ENCODE measurements at places on chromosomes 2 and 18. TPM values are rescaled to one million over a fixed set of nuclear protein-coding genes. Genes with fewer than 3 reads are reported as not detected.
A peak's percentile ranks its signal among the peaks of the same experiment; 100 is the strongest.

Gene APCDD1
- total RNA-seq, result 2.4 TPM

Gene HOXD1
- not detected for total RNA-seq

Gene PSME4
- total RNA-seq, result 17.9 TPM

Gene CHRNG
- not detected for total RNA-seq

Gene CCDC141
- not detected for total RNA-seq

Gene SERPINB12
- not detected for total RNA-seq

Gene PIGN
- 19.2 TPM for total RNA-seq

Gene FSHR
- not detected for total RNA-seq

Gene ERFE
- 11.1 TPM for total RNA-seq

Gene PAPOLG
- 4.2 TPM for total RNA-seq

Gene CNDP1
- not detected for total RNA-seq

Gene PAX8
- 0.69 TPM for total RNA-seq

DNA sequence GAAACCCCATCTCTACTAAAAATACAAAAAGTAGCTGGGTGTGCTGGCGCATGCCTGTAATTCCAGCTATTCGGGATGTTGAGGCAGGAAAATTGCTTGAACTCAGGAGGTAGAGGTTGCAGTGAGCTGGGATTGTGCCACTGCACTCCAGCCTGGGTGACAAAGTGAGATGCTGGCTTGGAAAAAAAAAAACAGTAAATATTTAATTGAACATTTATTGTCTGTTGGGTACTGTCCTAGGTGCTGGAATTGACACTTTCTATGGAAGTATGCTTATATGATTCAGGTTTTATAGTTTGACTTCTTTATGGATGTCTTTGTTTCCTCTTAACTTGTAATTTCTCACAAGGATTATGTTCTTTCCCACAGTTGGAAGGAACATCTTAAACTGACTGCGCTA, 633.1 kb upstream of the SETBP1 start:
- no peak for DNase-seq

- DNase-seq, result no peak
Observed at GRCh38 chr2:220779931-220780330, 792.2 kb downstream of the EPHA4 start.

GRCh38 chr18:59961070-59961469, 61.3 kb downstream of the PMAIP1 start:
- DNase-seq, result no peak

GRCh38 chr2:73823916-73824523, 4.7 kb upstream of the STAMBP start:
- no peak for DNase-seq

GRCh38 chr18:55522011-55522410, 66.0 kb downstream of the TCF4 start:
- peak; percentile 2 for DNase-seq

GRCh38 chr2:46825231-46825938, 90.2 kb downstream of the MCFD2 start:
- DNase-seq, result no peak

DNA sequence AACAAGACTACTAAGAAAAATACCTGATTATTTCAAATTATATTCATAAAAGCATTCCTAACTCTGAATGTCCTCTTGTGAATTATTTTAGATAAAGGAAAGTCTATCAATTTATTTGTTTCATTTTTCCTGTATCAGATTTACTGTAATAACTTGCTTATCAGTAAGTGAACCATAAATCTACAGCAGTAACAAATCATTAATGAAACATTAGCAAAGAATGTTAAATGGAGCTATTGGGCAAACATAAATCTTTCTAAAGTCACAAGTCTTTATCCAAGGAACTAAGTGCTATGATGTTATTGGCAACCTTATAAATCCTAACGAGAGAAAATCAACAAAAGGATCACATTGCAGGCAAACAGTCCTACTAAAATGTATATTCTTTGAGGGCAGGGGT, 897.1 kb upstream of the FSHR start:
- no peak for DNase-seq

GRCh38 chr2:108548208-108549003, 14.1 kb downstream of the LIMS1 start:
- DNase-seq, result no peak

DNA sequence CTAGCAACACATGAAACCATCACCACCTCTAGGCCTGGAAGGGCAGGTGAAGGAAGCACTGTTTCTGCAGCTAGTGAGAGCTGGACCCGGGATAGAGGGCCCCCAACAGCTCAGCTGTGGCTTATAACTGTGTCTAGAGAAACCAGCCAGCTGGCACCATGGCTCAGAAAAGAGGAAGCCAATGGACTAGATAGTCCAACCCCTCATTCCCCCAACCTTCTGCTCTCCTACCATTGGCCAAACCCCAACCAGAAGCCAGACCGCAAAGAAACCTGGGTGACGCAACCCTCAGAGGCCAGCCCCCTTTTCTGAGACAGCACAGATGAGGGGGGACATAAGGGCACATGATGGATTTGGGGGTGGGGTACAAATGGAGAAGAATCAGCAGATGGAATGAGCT, 24.3 kb downstream of the SMYD1 start:
- no peak for DNase-seq

GRCh38 chr2:240997856-240998705, at the start of gene SNED1:
Gene SNED1, plus strand, starts transcription at chr2:240998618. Its CDS starts 220 bp downstream, at chr2:240998838.
- DNase-seq, result peak; percentile 85

- peak; percentile 17 for DNase-seq
Observed at GRCh38 chr18:48195787-48196186, 213.4 kb downstream of the ZBTB7C start.

- peak; percentile 1 for DNase-seq
Observed at GRCh38 chr18:51342815-51343214, 145.3 kb upstream of the MEX3C start.

- no peak for DNase-seq
Observed at GRCh38 chr2:221477714-221478484, 94.2 kb downstream of the EPHA4 start.

DNA sequence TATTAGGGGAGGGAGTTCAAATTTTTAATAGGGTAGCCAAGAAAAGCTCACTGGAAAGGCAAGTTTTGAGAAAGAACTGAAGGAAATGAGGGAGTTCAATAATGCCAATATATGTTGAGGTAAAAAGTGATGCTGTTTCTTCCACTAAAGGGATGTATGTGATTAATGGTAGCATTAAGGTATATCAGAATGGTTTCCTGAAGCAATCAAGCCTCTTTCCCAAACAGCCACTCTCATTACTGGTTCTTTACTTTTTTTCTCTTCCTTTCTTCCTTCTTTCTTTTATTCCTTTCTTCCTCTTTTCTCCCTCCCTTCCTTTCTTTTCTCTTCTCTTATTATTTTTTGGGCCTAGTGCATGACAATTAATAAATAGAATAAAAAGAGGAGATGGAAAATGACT, 433.5 kb downstream of the SATB2 start:
- no peak for DNase-seq

DNA sequence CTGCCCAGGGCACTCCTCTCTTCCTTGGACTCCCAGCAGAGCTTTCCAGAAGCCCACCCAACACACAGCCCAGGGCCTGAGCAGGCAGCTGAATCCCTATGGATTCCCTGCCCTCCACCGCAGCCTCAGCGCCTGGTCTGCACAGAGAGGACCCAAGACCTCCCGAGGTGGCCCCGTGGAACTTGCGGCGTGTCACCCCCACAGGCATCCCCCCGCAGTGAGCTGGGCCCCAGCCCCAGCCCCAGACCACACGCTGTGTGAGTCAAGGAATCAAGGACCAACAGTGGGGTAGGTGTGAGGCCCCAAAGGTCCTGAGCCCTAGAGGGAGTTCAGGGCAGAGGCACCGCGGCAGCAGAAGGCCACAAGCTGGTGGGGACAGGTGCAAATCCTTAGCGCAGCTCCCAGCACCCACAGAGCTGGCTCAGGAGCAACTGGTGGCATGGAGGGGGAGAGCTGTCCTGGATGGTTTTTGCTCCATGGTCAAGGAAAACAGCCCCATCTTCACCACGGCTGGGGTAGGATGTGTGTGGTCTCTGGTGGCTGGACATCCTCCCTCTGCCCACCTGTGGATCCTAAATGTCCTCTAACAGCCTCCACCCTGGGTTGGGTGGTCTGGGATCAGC, 8.5 kb downstream of the HS6ST1 start:
- DNase-seq, result no peak

GRCh38 chr2:7523481-7524120, 606.4 kb downstream of the RNF144A start:
- no peak for DNase-seq

- DNase-seq, result no peak
Observed at GRCh38 chr2:48738806-48739205, 16.7 kb downstream of the LHCGR start.

- DNase-seq, result no peak
Observed at GRCh38 chr18:78778651-78779050, 201.0 kb upstream of the SALL3 start.

DNA sequence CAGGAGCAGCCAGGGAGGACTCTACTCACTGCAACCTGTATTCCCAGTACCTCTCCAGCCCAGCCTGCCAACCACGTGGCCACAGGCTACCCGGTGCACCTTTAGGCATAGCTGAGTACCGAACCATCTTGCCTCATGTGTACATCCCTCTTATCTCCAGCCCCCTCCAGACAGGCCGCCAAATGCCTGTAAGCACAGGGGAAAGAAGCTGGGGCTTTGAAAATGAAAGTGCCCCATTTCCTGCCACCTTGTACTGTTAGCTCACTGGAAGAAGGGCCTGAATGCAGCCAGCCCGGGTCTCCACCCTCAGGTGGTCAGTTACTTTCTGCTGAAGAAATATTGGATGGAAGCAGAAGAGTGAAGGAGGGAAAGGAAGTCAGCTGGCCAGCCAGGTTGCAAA, 27.2 kb upstream of the RFX8 start:
- DNase-seq, result no peak

DNA sequence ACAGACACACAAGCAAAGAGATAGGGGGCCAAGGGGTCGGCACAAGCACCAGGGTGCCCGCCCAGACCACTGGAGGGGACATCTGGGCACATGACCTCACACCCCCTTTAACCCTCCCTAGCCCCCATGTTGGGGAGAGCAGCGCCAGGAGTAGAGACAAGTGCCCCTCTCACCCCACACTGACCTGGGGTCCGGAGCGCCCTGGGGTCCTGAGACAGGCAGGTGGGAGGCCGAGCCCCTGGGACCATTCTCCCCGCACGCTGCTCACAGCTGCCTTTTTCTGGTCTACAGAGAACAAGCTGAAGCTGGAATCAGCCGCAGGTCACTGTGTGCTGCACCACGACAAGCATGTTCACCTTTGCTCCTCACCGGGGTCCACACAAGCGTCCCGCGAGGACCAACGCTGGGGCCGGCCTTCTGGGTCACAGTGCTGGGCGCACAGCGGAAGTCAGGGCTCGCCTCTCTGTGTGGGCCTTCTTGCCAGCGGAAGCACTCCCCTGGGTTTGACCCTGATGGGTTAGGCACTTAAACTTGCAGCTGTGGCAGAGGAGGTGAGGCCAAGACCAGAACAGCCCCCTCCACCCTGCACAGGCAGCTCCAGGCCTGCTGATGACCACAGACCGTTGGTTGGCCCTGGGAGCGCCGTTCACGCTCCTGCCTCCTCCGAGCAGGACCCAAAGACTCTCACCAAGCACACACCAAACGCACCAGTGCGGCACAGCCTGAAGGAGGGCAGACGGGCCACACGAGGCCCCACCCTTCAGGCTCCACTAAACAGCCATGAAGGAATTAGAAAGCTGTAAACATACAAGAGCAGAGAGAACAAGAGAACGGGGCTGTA, 275.3 kb downstream of the EIPR1 start:
- no peak for DNase-seq

- DNase-seq, result no peak
Observed at GRCh38 chr2:236541008-236541562, 28.5 kb upstream of the ACKR3 start.

Measured in MG63 (cell line).